Left colon (tissue), 2 donors: ENCODE measurements at places on chromosomes 5 and 9.

DNA sequence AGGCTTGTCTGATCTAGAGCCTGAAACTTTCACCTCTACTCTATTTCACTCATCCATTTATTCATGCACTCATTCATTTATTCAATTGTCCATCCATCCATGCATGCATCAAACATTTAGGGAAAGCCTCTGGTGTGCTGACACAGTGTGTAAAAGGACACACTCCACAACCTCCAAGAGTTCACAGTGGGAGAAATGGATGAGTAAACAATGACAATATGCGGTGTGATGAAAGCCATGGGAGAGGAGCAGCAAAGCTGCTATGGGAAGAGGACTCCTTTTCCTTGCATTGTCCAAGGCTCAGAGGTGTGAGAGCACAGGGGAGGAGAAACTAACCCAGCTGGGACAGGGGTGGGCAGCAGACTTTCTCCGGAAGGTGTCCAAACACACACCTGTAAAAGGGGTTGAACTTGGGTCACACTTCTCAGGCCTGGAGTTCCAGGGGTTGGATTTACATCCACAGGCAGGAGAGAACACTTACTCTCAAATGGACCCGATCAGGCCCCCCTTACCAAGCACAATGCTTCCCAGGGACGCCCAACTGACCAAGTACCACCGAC lies 21.2 kb upstream of the PFDN1 start:
- no peak for DNase-seq

- no peak for DNase-seq
These were observed 118.7 kb upstream of the GAS1 start for GRCh38 chr9:87065981-87066380.

DNA sequence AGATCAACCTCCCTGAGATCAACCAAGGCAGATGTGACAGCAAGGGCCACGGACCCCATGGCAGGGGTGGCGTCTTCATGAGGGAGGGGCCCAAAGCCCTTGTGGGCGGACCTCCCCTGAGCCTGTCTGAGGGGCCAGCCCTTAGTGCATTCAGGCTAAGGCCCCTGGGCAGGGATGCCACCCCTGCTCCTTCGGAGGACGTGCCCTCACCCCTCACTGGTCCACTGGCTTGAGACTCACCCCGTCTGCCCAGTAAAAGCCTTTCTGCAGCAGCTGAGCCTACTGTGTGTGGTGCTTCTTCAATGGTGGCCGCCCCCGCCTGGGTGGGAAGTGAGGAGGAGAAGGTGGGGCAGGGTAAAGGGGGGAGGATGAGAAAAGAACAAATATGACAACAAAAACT lies 8.3 kb downstream of the GPX3 start:
- DNase-seq = no peak

DNA sequence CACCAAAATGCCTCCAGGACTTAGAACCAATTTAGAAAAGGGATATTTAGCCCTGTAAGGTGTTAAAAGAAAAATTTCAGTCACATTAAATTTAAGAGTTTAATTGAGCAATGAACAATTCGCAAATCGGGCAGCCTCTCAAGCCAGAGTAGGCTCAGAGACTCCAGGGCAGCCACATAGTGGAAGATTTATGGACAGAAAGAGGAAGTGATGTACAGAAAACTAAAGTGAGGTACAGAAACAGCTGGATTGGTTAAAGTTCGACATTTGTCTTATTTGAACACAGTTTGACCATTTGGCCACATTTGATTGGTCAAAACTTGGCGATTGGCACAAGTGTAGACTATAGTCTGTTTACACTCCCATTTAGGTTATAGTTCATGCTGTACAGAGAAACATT lies 525.9 kb upstream of the ZNF608 start:
- no peak for DNase-seq

- DNase-seq = no peak
These were observed 105.1 kb downstream of the MAST4 start for GRCh38 chr5:66701244-66701643.

DNA sequence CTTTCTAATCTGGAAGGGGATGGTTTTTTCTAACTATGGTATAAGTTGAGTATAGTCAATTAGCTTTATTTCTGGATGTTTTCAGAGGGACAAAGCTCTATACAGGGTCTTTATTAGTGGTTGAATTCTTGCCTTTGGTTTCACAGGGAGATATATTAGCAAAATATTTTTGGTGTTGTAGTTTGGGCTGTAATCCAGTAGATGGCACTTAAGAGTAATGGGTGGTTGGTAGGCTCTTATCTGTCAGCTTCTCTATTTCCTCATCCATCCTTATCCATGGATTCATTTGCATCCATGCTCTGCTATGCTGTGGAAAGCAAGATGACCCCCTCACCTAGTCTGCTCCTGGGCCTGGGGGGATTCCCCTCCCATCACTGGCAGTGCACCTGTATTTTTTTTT lies 363.6 kb upstream of the CYLC2 start:
- no peak for DNase-seq

- DNase-seq = no peak
These were observed 626.5 kb upstream of the ZNF608 start for GRCh38 chr5:125372694-125373631.

GRCh38 chr9:129485145-129485774 lies 135.6 kb downstream of the C9orf50 start:
- DNase-seq = no peak

DNA sequence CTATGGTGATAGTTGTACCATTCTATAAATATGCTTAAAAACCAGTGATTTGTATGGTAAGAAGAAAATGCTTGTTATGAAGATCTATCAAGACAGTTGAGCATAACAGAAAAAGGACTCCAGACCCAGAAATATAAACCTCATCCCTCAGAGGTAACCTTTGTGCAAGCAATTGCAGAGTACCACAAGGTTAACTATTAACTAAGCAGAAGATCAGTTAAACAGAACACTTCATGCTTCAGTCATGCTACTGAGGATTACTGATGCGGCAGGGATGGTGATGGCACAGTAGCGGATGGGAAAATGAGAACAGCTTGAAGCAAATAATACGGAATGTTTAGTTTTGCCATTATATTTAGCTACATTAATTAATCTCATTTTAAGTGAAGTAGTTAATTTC lies 45.5 kb downstream of the IARS1 start:
- no peak for DNase-seq

GRCh38 chr9:124411514-124412227 lies 3.6 kb downstream of the PSMB7 start:
- no peak for DNase-seq
